Smooth muscle cell of the umbilical artery (primary cell): ENCODE measurements at places on chromosomes 11 and 22. TPM values are rescaled to one million over a fixed set of nuclear protein-coding genes. Genes with fewer than 3 reads are reported as not detected.

Gene ABCC8
- not detected in 2 replicates for total RNA-seq

Gene APBB1
- 31.1 and 34.1 TPM in 2 replicates for total RNA-seq

Gene BIK
- total RNA-seq, result not detected in 2 replicates

Gene RTN4R
- 0.59 and 0.97 TPM in 2 replicates for total RNA-seq

Gene SCGB2A2
- not detected in 2 replicates for total RNA-seq

Gene OPCML
- total RNA-seq, result 0.89 and 2.5 TPM in 2 replicates
